ENCODE measurements at places on chromosomes 5 and 9. TPM values are rescaled to one million over a fixed set of nuclear protein-coding genes. Genes with fewer than 3 reads are reported as not detected.

DNA sequence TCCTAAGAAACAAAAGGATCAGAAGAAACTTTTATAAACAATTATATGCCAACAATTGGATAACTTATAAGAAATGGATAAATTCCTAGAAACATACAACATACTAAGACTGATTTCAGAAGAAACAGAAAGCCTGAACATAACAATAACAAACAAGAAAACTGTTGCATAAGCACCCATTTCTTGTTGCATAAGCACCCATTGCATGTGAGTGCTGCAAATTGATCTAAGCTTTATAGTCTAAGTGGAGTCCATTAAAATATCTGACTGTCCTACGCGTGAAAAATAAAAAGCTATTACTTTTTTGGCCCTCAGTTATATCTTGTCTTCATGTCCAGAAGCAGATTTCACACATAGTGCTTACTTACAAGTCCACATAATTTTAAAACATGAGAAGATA, 19.3 kb downstream of the TYRP1 start:
- no peak for DNase-seq

GRCh38 chr9:14219850-14220249, 94.1 kb downstream of the NFIB start:
- DNase-seq, result no peak

DNA sequence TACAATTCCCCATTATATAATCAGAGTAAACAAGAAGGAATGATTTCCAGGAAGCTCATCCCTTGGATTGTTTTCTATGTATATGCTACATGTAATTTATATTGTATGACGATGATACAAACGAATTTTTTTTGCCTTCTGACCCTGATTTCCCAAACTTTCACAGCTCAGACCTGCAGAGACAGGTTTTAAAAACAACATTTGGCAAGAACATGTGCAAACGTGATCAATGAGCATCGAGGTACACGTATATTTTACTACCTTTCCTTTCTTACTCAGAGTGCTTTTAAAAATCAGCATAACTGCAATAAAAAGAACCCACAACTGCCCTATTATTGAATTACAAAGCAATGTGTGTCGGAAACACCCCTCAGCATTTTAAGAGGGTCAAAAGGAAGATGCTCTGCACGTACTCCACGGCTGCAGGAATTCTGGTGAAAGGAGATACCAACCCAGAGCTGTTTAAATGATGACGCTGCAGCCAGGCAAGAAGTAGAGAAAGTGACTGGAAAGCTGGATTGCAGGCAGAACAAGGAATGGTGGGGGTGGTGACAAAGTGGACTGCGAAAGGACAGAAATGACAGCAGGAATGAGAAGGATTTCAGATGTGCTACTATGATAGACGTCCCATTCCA, 533.5 kb downstream of the RAB3C start:
- DNase-seq, result no peak

GFRA3 gene
- total RNA-seq, result 0.83 TPM

C5orf52 gene
- total RNA-seq, result not detected

PCDHB8 gene
- total RNA-seq, result 7.7 TPM
